ENCODE measurements at places on chromosomes 16 and 17.

GRCh38 chr17:80960797-80961452, 30.7 kb upstream of the CHMP6 start:
- no peak for DNase-seq

- DNase-seq: no peak
Measured at GRCh38 chr17:15742051-15742795, 10.1 kb downstream of the TBC1D26 start.

- peak; percentile 12 for DNase-seq
Measured at GRCh38 chr16:73891129-73891542, 405.5 kb upstream of the PSMD7 start.

DNA sequence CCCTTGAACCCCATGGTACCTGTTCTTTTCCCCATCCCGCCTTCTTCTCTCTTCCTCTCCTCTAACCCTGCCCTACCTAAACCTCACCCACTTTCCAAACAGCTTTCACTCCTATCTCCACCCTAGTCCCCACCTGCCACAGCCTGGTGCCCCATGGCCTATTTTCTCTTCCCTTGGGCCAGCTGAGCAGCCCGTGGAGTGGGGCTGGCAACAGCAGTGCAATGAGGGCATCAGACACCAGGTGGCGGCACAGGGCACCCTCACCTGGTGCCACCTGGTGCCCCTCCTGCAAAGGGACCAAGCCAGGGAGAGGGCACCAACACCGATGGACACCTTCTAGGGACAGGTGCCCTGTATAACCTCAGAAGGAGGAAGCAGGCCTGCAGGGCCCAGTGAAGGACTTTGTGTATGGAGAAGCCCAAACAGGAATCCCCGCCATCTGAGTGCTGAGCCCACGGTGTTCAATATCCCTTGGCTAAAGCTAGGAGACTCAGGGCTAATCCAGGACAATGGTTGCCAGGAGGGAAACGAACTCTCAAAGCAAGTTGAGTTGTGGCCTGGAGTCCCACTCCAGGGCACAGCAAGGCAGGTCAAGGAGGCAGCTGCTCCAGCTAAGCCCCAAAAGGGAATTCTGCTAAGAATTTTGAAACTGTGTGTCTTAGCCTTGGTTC, 4.0 kb upstream of the ABCC3 start:
- no peak for DNase-seq

- peak; percentile 41 for DNase-seq
Measured at GRCh38 chr17:10844621-10845387, 6.9 kb upstream of the PIRT start.

DNA sequence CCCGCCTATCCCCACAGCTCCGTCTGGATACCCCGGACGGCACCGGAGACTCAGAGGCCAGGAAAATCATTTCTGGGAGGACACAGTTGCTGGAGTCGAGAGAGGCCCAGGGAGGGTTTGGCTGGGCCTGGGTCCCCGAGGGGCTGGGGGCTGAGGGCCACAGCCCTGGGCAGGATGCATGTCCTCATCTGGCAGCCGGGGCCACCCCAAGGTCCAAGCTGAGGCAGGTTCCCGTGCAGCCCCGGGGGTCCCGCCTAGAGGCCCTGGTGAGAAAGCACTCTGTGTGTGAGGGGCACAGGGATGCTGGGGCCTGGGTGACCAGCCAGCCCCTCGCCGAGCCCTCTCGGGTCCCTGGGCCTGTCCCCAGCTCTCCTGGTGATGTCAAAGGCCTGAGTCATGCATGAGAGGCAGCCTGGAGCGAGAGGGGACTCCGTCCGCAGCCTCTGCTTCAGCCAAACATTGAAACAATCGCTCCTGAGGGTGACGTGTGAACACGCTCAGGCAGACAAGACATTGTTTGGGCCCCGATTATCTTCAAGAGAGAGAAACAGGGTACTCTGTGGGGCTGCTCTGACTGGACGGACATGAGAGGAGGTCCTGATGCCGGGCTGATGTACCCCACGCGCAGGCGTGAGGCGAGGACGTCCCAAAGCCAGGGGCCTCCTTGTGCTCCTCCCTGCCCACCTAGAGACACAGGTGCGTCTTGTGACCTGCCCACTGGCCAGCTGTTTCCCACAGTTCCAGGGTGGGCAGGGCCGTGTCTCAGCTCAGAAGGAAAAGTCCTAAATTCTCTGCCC, 25.8 kb upstream of the C1QTNF8 start:
- DNase-seq: no peak

- DNase-seq: no peak
Measured at GRCh38 chr17:44900894-44901293, 1.6 kb upstream of the EFTUD2 start.

- no peak for DNase-seq
Measured at GRCh38 chr17:17929655-17930380, 42.4 kb downstream of the TOM1L2 start.

DNA sequence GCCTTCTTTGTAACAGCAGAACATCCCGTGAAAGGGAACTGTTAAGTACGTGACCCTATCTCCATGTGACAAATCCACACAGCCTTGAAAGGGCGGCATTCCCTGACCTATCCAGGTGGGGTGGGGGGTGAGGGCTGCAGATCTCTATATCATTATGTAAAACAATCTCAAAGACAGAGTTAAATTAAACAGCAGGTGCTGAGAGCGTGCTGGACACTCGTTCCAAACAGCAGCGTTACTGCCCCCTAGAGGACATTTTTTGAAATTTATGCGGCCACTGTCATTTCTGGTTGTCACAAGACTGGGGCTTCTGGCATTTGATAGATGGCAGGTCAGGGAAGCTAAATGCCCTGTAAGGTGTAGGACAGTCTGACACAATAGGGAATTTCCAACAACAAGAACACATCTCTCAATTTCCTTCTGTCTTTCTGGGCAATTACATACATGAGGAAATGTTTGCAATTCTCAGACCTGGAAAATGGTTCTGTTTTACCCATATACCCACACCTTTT, 6.7 kb upstream of the SLC25A39 start:
- DNase-seq: no peak

DNA sequence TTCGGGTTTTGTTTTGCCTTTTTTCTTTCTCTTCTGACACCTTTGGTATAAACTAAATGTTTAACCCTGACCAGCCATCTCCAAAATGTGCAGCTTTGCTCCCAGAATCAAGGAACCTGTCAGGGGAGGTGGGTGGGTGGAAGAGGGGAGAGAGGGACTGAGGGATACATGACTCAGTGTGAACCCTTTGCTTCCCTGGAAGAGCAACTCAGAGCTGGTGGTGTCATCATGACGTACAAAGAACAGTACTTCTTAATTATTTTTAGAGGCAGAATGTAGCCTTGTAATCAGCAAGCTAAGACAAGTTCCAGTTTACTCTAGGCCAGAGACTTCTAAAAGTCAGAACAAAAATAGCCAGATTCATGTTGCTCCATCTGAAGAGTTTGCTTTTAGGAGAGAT, 119.6 kb upstream of the HAS3 start:
- no peak for DNase-seq

DNA sequence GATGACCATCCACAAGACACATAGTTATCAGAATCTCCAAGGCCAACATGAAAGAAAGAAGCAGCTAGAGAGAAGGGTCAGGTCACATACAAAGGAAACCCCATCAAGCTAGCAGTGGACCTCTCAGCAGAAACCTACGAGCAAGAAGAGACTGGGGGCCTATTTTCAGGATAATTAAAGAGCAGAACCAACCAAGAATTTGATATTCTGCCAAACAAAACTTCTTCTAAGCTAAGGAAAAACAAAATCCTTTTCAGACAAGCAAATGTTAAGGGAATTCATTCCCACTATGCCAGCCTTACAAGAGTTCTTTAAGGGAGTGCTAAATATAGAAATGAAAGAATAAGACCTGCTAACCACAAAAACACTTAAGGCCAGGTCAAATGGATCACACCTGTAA, 47.8 kb downstream of the ITFG1 start:
- no peak for DNase-seq

- no peak for DNase-seq
Measured at GRCh38 chr16:54216268-54216667, 70.3 kb downstream of the IRX3 start.

DNA sequence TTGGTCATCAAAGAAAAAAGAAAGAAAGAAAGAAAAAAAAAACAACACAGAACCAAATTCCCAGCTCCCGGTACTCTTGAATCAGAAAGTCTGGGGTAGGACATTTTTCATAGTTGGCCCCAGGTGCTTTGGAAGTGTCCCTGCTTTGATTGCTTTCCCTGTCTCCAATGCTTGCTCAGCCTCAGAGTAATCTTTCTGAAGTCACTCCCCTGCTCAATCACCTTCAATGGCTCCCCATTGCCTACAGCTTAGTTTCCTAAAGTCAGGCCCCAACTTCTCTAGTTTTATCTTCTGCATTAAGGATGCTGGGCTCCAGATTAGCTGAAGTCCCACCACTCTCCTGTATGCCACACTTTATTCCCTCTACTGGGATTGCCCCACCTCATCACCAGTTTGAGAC, 17.1 kb downstream of the CNGB1 start:
- no peak for DNase-seq

- no peak for DNase-seq
Measured at GRCh38 chr16:1820096-1820945, 6.3 kb downstream of the HAGH start.
